ENCODE measurements at places on chromosomes 11 and 22.

DNA sequence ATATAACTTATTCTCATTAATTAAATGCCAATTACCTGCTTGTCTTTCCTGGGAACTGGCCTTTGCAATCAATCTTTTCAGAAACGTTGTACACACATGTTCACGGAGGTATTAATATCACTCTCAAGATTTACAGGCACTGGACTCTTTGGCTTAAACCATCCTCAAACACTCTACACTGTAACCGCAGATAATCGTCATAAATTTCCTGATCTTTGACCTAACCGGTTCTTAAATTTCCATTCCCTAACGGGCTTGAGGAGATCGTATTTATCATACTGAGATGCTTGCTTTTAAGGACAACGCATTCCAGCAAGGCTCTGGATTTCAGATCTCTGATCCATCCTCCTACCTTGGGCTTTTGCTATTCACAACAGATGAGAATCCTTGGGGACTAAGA, 72.8 kb downstream of the ARL14EP start:
- no peak overlapping the region for H3K4me3 ChIP-seq
- DNase-seq = no peak
- no peaks in the 10 kb centered on the region for H3K27me3 ChIP-seq
- H3K36me3 ChIP-seq = no peaks in the 10 kb centered on the region
- H3K27ac ChIP-seq = no peak overlapping the region

GRCh38 chr11:100119176-100119575, 567.9 kb upstream of the ARHGAP42 start:
- H3K4me1 ChIP-seq = no peaks in the 10 kb centered on the region
- H3K27me3 ChIP-seq = no peaks in the 10 kb centered on the region
- H3K27ac ChIP-seq = no peak overlapping the region
- no peak for DNase-seq

- H3K27me3 ChIP-seq = peaks cover 9% of the 10 kb centered on the region
- H3K36me3 ChIP-seq = no peaks in the 10 kb centered on the region
- no peak overlapping the region for H3K27ac ChIP-seq
- H3K4me1 ChIP-seq = no peaks in the 10 kb centered on the region
- peak; percentile 13 for DNase-seq
- peak overlapping the region; percentile 74 for H3K4me3 ChIP-seq
Measured at GRCh38 chr22:21951931-21952465, 650 bp downstream of the PPM1F start.

DNA sequence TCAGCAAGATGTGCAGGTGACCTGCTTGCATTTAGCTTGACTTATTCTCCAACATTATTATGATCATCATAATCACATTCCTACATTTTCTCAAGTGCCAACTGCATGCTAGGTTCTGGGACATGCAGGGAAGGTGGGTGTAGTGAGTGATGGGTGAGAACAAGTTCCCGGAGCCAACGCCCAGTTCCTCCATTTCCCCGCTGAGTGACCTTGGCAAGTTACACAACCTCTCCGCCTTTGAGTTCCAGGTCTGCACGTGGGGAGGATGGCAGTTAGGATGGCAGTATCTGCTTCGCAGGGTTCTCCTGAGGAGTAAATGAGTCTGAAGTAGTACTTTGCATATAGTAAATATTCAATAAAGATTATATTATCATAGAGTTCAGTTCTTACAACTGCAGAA, 140.3 kb downstream of the GRIK4 start:
- no peak for DNase-seq
- no peaks in the 10 kb centered on the region for H3K4me1 ChIP-seq
- no peaks in the 10 kb centered on the region for H3K36me3 ChIP-seq
- H3K4me3 ChIP-seq = no peak overlapping the region
- H3K27ac ChIP-seq = no peak overlapping the region

DNA sequence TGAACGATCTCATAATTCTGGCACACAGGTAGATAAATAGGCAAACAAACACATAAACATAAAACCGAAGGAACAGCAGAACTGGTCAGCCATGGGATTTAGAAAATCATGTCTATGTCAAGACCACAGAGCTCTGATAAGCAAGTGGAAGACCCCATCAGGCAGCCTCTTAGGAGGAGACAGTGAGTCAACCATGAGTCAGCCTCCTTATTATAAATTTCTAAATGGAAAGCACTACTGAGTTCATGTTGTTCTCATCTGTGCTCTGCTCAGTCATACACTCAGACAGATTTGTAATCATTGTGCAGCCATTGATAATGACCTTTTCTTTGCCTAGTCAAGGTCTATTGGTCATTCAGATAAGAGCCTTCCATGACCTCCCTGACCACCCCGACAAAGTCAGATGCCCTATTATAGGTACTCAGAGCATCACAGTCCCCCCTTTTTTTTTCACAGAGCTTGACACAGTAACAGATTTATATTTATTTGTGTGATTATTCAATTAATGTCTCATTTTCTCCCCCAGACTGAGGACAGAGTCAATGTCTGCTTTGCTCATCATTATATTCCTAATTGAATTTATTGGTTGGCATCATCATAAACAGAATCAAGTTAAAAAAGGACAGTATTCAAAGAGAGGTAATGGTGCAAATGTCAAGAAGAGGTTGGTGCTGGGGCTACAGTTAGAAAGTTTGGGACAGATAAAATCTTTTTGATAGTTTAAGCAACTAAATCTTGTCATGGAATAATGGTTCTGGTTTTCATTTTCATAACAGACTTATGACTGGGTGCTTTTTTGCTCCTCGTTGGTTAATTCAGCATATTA, 579.7 kb upstream of the CCDC90B start:
- H3K4me3 ChIP-seq = no peak overlapping the region
- no peak overlapping the region for H3K27ac ChIP-seq
- H3K27me3 ChIP-seq = no peaks in the 10 kb centered on the region
- DNase-seq = no peak

- H3K4me3 ChIP-seq = no peak overlapping the region
- no peak for DNase-seq
- H3K4me1 ChIP-seq = peaks cover 24% of the 10 kb centered on the region
Measured at GRCh38 chr22:38879108-38879729, 7.2 kb upstream of the CBX6 start.

DNA sequence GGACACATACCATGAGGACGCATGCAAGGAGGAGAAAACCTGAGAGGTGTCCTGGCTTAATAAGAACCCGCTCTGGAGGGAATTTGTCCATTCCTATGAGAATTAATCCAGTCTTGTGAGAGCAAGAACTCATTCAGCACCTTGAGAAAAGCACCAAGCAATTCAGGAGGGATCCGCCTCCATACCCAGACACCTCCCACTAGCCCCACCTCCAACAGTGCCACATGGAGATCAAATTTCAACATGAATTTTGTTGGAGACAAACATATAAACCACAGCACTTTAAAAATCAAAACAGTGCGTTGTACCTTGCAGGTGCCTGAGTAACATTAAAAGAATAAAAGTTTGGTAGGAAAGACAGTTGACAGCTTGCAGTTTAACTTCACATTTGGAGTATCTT, 11.4 kb downstream of the UBE4A start:
- no peaks in the 10 kb centered on the region for H3K27me3 ChIP-seq
- no peak overlapping the region for H3K27ac ChIP-seq
- H3K36me3 ChIP-seq = peaks cover 23% of the 10 kb centered on the region
- H3K4me3 ChIP-seq = no peak overlapping the region
- no peaks in the 10 kb centered on the region for H3K4me1 ChIP-seq

GRCh38 chr11:8347978-8348377, 84.3 kb upstream of the LMO1 start:
- no peak overlapping the region for H3K4me3 ChIP-seq
- H3K27ac ChIP-seq = no peak overlapping the region
- no peaks in the 10 kb centered on the region for H3K36me3 ChIP-seq

DNA sequence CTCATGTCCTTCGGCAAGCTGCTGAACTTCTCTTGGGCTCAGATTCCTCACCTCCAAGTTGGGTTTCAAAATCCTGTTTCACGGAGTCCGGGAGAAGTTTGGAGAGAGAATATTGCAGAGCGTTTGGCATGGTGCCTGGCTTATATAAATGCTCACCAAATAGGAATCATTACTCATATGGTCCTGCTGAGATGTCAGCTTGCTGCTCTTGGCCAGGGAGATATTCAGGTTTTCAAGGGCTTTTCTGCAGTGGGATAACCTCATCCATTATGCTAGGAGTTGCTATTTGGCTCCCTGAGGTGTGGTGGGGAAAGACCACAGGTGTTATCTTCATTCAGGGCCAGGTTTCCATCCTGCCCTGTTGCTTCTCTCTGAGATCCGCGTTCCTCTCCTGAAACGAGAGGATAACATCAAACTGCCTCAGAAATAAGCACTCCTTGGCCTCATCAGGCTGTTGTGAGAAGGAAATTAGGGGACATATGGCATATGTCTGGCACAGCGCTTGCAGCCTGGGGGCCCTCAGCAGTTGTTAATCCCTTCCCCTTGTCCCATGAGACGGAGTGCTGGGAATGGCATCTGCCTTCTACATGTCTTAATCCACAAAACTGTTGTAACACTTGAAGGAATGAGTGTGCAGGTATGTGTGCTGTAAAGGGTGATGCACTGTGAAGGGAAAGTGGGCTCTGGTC, 29.9 kb upstream of the ACER3 start:
- H3K4me1 ChIP-seq = no peaks in the 10 kb centered on the region
- H3K27me3 ChIP-seq = no peaks in the 10 kb centered on the region
- no peak overlapping the region for H3K27ac ChIP-seq
- H3K36me3 ChIP-seq = no peaks in the 10 kb centered on the region
- DNase-seq = no peak
- H3K4me3 ChIP-seq = no peak overlapping the region

GRCh38 chr11:122213171-122213570, 97.2 kb upstream of the BLID start:
- no peak for DNase-seq
- H3K4me3 ChIP-seq = no peak overlapping the region
- no peaks in the 10 kb centered on the region for H3K4me1 ChIP-seq
- H3K27ac ChIP-seq = no peak overlapping the region
- H3K36me3 ChIP-seq = no peaks in the 10 kb centered on the region
- no peaks in the 10 kb centered on the region for H3K27me3 ChIP-seq

GRCh38 chr22:27110665-27111451, 453.5 kb downstream of the MIAT start:
- no peaks in the 10 kb centered on the region for H3K27me3 ChIP-seq
- no peak for DNase-seq
- H3K4me3 ChIP-seq = no peak overlapping the region

- H3K4me1 ChIP-seq = peaks cover 37% of the 10 kb centered on the region
- no peak overlapping the region for H3K27ac ChIP-seq
- DNase-seq = no peak
- H3K4me3 ChIP-seq = no peak overlapping the region
Measured at GRCh38 chr22:23149743-23150238, 4.5 kb downstream of the RAB36 start.

- H3K4me3 ChIP-seq = no peak overlapping the region
- no peaks in the 10 kb centered on the region for H3K27me3 ChIP-seq
- no peak overlapping the region for H3K27ac ChIP-seq
- H3K4me1 ChIP-seq = no peaks in the 10 kb centered on the region
Measured at GRCh38 chr11:77054084-77054483, 12.7 kb upstream of the CAPN5 start.

DNA sequence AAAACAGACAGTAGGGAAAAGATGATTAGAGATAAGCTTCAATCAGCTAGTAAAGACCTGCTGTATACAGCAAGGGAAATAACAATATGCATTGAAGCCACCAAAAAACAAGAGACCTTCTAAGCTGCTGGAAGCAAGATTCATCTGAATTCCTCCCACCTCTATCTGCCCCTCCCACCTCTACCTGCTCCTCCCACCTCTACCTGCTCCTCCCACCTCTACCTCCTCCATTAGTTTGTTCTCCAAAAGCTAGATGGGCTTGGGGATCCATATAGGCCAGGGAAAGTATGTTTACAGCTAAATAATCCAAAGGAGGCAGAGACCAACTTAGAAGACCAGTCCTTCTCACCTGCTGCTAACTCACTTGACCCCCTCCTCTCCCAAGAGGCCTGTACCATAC, 33.2 kb downstream of the PAK1 start:
- no peaks in the 10 kb centered on the region for H3K27me3 ChIP-seq
- no peaks in the 10 kb centered on the region for H3K36me3 ChIP-seq
- DNase-seq = no peak
- no peaks in the 10 kb centered on the region for H3K4me1 ChIP-seq
- no peak overlapping the region for H3K27ac ChIP-seq
- no peak overlapping the region for H3K4me3 ChIP-seq

GRCh38 chr11:218815-219593, 11.5 kb downstream of the RIC8A start:
- no peak overlapping the region for H3K27ac ChIP-seq
- no peak overlapping the region for H3K4me3 ChIP-seq
- H3K27me3 ChIP-seq = no peaks in the 10 kb centered on the region
- H3K4me1 ChIP-seq = no peaks in the 10 kb centered on the region
- DNase-seq = no peak
- peaks cover 39% of the 10 kb centered on the region for H3K36me3 ChIP-seq

GRCh38 chr11:14242187-14242586, 116.8 kb downstream of the RRAS2 start:
- no peak overlapping the region for H3K4me3 ChIP-seq
- no peaks in the 10 kb centered on the region for H3K36me3 ChIP-seq
- no peak for DNase-seq
- H3K27ac ChIP-seq = no peak overlapping the region

DNA sequence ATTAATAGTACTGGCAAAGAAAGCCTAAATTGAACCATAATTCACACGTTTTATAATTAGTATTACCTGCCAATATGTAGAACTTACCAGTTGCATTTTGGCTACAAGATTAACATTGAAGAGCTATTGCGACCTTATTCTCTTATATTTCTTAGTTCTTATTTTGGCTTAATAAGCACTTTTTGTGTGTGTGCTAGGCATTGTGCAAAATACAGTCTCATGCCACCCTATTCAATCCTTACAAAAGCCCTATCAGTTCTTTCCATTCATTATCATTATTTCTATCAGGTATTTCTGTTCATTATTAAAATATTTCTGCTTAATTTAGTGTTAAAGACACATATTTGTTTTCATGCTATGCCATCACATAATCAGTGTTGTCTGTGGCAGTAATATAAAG, 41.2 kb downstream of the MAML2 start:
- no peaks in the 10 kb centered on the region for H3K36me3 ChIP-seq
- H3K4me1 ChIP-seq = peaks cover 12% of the 10 kb centered on the region
- H3K27me3 ChIP-seq = no peaks in the 10 kb centered on the region

DNA sequence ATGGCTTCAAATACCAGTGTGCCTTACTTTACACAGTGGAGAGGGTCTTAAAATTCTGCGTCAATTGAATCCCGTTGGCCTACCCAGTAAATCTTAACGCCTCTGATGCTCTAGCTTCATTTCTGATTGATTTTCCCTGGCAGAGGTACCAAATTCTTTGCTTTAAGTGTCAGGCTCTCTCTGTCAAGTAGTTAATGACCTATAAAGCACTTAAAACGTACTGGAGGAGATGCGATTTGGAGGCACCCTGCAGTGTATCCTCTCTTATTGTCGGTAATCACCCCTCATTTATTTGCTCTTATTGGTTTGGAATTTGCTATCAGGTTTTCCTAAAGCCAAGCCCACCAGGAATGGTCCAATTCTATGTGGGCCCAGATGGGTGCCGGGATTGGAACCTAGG, 59.2 kb downstream of the NFAM1 start:
- H3K4me1 ChIP-seq = peaks cover 3% of the 10 kb centered on the region
- no peak overlapping the region for H3K4me3 ChIP-seq
- no peak for DNase-seq

DNA sequence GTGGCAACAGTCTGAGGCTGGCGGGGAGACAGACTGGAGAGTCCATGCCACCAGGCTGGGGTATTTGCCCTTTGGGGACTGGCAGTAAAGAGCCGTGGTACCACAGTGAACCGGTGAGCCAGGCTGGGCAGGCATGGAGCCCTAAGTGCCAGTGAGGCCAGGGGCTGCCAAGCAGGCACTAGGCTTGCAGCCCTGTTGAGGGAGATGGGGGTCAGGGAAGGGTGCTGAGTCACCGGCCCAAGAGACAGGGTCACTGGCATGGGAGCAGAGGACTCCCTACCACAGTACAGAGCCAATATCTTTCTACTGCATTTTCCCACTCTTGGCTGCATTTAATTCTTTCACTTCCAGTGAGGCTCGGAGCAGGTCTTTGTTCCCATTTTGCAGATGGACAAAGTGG, 30.7 kb upstream of the TEF start:
- H3K36me3 ChIP-seq = peaks cover 92% of the 10 kb centered on the region
- H3K4me1 ChIP-seq = no peaks in the 10 kb centered on the region
- H3K27ac ChIP-seq = no peak overlapping the region
- DNase-seq = no peak

All from T-cell (primary cell).